HT-29 (cell line): ENCODE measurements at places on chromosomes 6 and 20.

DNA sequence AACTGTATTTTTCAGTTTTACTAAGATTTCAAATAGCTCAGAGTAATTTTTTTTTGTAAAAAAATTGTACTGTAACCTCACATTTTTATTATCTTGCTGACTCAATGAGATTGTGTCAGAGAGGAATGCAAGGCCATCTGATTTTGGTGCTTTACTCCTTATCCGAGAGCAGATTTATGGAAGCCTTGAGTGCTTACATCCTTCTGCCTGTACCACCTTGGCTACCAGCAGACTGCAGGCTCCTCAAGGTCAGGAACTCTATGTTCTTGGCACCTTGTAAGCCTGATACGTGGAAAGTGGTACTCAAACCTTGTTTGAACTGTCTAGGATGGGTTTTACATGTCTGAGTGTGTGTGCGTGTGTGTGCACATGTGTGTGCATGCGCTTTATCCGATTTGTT lies 80.1 kb upstream of the MLIP start:
- DNase-seq: no peak

- peak; percentile 38 for DNase-seq
Observed at GRCh38 chr6:70221025-70221714, 81.7 kb downstream of the COL9A1 start.

GRCh38 chr6:55604021-55604420 lies 25.0 kb upstream of the HMGCLL1 start:
- no peak for DNase-seq

- DNase-seq: no peak
Observed at GRCh38 chr6:329888-330691, 37.8 kb downstream of the DUSP22 start.

GRCh38 chr6:146997062-146997461 lies 207.2 kb upstream of the STXBP5 start:
- DNase-seq: no peak

GRCh38 chr6:163941624-163941976 lies 527.1 kb downstream of the QKI start:
- DNase-seq: no peak
